ENCODE measurements at places on chromosomes 3 and 15.

- no peak for DNase-seq
These were observed 645.9 kb downstream of the OTOL1 start for GRCh38 chr3:162142511-162142910.

- no peak for DNase-seq
These were observed 499.4 kb upstream of the MDFIC2 start for GRCh38 chr3:70811880-70812279.

GRCh38 chr15:66588537-66588936, 22.7 kb upstream of the LCTL start:
- no peak for DNase-seq

- no peak for DNase-seq
These were observed 135.9 kb downstream of the RSL24D1 start for GRCh38 chr15:55060836-55061235.

GRCh38 chr3:36381311-36381956, 1.1 kb downstream of the STAC start:
- no peak for DNase-seq

- DNase-seq: no peak
These were observed 245.4 kb upstream of the CBLB start for GRCh38 chr3:106114220-106114619.

DNA sequence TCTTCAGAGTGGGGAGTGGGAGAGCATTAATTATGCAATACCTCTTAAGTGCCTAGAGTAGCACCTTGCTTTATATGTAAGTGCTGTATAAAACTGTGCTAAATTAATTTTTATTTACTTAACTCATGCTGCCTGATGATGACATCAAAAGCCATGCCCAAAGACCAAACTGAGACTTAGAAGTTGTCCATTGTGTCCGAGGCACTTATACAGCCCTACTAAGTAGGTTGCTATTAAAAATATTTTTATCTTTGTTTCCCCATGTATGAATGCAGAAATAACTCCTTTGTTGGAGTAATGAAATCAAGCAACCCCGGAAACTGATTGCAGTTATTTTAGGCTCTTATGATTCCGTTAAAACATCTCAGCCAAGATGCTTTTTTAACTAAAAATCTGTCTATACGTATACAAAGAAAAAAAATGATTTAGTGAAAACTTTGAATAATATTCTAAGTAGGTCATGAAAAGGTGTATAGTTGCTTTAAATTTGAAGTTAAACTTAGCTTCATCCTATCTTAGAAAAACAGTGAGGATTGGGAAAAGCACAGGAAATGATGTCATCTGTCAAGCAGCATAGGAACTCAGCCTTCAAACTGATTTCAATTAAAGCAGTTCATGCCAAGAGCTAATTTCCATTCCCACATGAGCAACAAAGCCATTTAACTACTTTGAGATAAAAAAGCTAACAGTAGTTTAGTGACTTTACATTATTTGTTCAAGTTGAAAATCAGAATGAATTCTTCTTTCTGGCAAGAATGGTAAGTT, 43.0 kb downstream of the FBN1 start:
- no peak for DNase-seq

DNA sequence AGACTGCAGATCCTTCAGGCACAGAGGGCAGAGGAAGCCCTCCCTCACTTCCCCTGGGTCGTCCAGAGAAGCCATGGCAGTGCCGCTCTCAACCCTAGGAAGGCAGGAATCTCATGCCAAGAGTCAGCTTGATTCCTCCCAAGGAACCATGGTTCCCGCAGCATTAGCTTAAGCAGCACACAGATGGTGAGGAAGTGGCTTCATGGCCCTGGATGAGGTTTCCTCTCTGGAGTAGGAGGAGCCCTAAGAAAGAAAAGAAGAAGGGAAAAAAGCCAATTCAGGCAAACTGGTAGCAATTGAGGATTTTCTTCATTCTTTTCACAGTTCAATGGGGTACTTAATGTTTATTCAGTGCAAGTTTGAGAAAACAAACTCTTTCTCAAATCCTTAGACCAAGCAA, 2.9 kb downstream of the RBSN start:
- DNase-seq: no peak

DNA sequence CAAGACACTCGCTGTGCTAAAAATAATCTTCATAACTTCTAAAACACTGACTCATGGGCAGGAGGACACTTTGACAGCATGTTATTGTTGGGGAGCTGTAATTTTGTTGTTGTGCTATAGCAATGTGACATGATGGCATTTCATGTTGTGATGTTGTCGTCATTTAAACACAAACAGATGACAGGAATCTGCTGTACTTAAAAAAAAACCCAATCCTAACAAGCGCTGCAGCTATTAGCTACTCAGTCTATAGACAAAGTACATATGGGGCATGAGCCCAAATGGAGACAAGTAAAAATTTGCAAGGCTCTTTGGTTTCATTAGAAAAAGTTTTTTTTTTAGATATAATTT, 828 bp upstream of the ATOSA start:
- DNase-seq: no peak

- DNase-seq: no peak
These were observed 1.5 kb upstream of the OR4F15 start for GRCh38 chr15:101810456-101810855.

DNA sequence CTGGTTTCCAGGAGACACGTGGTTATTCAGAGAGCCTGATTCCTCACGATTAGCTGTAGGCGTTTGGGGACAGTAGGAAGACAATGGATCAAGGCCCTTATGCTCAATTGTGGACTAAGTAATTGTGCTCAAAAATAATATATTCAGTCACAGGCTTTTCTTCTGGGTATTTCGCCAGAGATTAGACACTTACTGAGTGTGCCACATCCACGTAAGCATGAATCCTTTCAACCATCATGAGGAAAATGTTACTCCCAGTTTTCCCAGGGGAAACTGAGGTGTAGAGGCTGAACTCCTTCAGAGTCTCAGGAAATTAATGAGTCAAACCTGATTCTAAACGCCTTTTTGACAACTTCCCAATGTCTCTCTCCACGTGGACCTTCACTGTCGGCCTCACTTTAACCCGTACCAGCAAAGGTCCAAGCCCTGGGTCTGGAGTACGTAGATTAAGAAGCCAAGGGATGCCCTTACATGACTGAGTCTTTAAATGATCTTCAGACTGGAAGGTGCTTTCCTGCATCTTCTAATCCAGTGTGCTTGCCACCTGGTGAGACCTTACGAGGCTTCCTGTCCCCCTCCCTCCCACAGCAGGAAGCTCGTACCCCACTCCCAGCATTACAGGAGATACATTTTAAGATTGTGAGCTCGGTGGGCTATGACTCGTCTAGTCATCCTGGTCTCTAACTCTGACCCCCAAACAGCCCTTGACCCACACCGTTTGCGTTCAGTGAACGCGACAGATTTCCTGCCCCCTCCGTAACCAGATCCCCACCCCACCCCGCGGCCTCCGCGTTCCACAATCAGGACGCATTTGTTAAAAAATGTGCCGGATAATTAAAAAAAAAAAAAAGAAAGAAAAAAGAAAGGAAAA, 1.7 kb downstream of the PKM start:
- DNase-seq: no peak

GRCh38 chr15:48858401-48858800, 19.5 kb upstream of the EID1 start:
- DNase-seq: no peak

GRCh38 chr15:44163370-44163769, 31.7 kb downstream of the FRMD5 start:
- no peak for DNase-seq

- no peak for DNase-seq
These were observed 37.3 kb upstream of the ATP10A start for GRCh38 chr15:25900431-25900830.

DNA sequence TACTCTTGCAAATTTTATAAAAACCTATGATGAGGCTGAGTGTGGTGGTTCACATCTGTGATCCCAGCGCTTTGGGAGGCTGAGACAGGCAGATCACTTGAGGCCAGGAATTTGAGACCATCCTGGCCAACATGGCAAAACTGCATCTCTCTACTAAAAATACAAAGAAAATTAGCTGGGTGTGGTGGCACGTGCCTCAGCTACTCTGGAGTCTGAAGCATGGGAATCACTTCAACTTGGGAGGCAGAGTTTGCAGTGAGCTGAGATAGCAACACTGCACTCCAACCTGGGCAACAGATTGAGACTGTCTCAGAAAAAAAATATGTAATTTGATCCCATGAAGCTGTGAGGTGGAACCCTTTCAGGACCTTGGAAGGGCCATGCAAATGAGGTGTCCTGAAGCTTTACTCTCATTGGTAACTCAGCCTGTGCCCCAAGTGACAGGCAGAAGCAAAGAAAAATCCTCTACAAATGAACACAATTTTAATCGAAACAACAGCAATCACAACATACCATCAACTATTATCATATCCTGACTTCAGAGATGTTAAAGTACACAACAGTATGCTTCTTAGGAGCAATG, 84.6 kb upstream of the CDV3 start:
- DNase-seq: no peak

Measured in GM19239 (cell line).